ENCODE measurements at places on chromosomes 13 and 19. TPM values are rescaled to one million over a fixed set of nuclear protein-coding genes. Genes with fewer than 3 reads are reported as not detected.

IGSF23 gene
- total RNA-seq, result 0.15 TPM

WDR88 gene
- not detected for total RNA-seq

B3GNT8 gene
- total RNA-seq, result 0.12 TPM

KLK3 gene
- total RNA-seq, result not detected

ERICH6B gene
- total RNA-seq, result not detected

NLRP4 gene
- not detected for total RNA-seq

SLC5A5 gene
- total RNA-seq, result 0.30 TPM

KIR2DL3 gene
- total RNA-seq, result not detected

GJA3 gene
- total RNA-seq, result 1.2 TPM

ZNF296 gene
- 17.3 TPM for total RNA-seq

CRX gene
- total RNA-seq, result not detected

ZNF846 gene
- 1.3 TPM for total RNA-seq

IFNL1 gene
- total RNA-seq, result 0.10 TPM

KMT2B gene
- total RNA-seq, result 57.5 TPM

APLP1 gene
- total RNA-seq, result 88.4 TPM

CD70 gene
- 24.9 TPM for total RNA-seq

ITGBL1 gene
- 1.5 TPM for total RNA-seq

ZNF627 gene
- total RNA-seq, result 3.4 TPM

NOVA2 gene
- 0.90 TPM for total RNA-seq

FFAR1 gene
- 0.07 TPM for total RNA-seq

LILRB4 gene
- total RNA-seq, result not detected

POU2F2 gene
- total RNA-seq, result 0.43 TPM

SYNGR4 gene
- total RNA-seq, result 3.6 TPM

CTXN1 gene
- 20.6 TPM for total RNA-seq

CAMSAP3 gene
- total RNA-seq, result 4.1 TPM

PRTN3 gene
- 0.18 TPM for total RNA-seq

NFIX gene
- 3.6 TPM for total RNA-seq
